NCI-H2029 treated with DMSO at 0.1 percent for 48 hours (cell line): ENCODE measurements at places on chromosomes 5 and 9.

DNA sequence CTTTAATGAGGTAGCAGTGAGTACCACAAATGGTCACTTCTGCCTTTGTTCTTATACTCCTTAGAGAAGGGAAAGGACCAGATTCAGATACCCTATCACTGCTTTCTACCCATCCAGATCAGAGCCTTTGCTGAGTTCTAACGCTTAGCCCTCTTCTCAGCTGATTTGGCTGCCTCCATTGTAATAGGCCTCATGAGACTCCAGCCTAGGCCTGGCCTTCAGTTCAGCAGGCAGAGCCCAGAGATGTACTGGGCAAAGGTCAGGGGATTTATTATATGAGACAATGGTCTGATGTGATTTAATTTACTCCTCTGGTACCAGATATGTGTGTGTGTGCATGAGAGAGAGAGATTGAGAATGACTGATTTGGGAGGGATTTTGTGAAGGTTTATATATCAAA lies 124.7 kb downstream of the GHR start:
- no peak for DNase-seq

GRCh38 chr9:125238127-125238914 lies 2.8 kb downstream of the HSPA5 start:
- DNase-seq = no peak

DNA sequence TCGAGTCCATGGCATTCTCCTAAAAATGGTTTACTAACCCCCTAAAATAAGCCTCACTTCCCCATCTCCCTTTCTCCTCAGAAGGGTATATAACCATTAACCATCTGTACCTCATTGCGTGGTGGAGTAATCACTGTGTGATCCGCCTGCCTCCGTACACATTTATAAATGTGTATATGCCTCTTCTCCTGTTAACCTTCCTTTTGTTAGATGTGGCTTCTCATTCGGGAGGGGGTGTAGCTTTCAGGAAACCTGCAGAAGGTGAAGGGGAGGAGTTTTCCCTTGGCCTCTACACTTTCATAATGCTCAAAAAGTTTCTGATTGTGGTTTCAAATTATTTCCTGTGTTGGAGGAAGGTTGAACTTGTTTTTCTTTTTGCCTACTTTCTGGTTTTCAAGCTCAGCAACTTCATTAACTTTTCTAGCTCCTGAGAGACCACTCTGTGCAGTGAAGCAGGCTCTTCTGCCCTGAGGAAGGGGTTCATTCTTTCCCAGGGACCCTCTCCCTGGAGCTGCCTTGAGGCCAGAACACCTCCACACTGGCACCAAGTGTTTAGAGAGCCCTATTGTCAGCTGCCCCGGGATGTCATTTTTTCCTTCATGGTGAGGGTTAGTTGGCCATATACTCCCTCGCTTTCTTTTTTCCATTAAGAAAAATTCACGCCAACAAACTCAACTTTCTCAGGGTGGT lies 46.9 kb downstream of the RASGRF2 start:
- DNase-seq = no peak

- DNase-seq = no peak
These were observed 36.1 kb upstream of the LPAR1 start for GRCh38 chr9:111074395-111074794.

- no peak for DNase-seq
These were observed 2.8 kb downstream of the UBAP2 start for GRCh38 chr9:34045903-34046302.

GRCh38 chr9:389758-390157 lies 175.1 kb downstream of the DOCK8 start:
- DNase-seq = no peak

GRCh38 chr5:133373121-133373870 lies 239.0 kb downstream of the FSTL4 start:
- no peak for DNase-seq

GRCh38 chr5:135690466-135690865 lies 111.7 kb upstream of the CXCL14 start:
- no peak for DNase-seq

GRCh38 chr5:113213551-113214425 lies 221.0 kb downstream of the TSSK1B start:
- no peak for DNase-seq

GRCh38 chr5:57004800-57005199 lies 52.9 kb upstream of the MIER3 start:
- no peak for DNase-seq

DNA sequence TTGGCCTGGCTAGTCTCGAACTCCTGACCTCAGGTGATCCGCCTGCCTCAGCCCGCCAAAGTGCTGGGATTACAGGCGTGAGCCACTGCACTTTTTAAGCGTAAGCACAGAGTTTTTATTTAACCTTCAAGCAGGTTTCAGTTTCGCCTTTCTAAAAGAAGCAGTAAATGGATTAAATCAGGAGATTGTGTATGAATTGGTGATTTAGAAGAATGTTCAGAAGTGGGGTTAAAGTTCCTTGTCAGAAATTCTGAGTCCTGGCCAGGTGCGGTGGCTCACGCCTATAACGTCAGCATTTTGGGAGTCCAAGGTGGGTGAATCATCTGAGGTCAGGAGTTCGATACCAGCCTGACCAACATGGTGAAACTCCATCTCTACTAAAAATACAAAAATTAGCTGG lies 12.2 kb downstream of the HSPA4 start:
- no peak for DNase-seq

DNA sequence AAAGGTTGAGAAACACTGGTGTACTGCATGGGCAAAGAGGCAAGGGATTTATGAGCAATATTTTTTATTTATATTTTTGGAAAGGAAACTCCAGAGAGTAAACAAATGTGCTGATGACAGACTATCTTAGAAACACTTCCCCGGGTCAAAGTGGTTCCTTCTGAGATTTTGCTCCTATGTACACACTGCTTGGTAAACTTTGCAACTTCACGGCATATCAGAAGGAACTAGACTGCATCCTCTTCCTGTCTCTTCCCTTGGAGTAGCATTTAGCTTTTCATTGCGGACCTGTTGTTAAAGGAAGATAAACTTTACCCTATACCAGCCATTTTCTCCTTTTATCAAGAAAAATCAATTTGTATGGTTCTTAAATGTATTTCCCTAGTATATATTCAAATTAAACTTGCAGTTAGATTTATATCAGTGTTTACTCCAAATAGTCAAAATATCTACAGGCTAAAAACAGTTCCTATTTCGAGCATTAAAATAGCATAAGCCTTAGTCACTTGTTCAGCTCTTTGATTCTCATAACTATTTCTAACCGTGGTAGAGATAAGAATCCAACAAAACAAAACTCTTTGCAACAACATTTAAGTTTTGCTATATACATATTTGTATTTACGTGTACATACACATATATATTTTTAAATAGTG lies 48.0 kb upstream of the LRRC19 start:
- no peak for DNase-seq

DNA sequence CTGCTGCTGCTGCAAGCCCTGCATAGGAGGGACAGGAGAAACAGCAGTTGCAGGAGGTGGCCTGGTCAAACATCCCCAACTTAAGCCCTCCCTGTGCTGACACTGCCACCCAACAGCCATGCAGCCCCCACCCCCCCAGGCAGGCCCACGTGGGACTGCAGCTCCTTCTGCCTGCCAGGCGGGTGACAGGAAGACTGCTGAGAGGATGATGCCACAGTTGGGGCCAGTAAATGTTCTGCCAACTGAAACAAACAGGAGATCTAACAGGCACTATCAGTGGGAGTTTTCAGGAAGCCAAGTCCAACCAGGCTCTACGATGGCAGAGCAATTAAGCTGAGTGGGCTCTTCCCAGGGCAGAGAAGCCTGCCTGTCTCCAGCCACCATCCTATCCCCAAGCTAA lies 31.1 kb downstream of the DIRAS2 start:
- no peak for DNase-seq

- DNase-seq = no peak
These were observed 21.0 kb downstream of the STOM start for GRCh38 chr9:121349009-121349408.

GRCh38 chr5:50888751-50889150 lies 222.3 kb downstream of the PARP8 start:
- no peak for DNase-seq

DNA sequence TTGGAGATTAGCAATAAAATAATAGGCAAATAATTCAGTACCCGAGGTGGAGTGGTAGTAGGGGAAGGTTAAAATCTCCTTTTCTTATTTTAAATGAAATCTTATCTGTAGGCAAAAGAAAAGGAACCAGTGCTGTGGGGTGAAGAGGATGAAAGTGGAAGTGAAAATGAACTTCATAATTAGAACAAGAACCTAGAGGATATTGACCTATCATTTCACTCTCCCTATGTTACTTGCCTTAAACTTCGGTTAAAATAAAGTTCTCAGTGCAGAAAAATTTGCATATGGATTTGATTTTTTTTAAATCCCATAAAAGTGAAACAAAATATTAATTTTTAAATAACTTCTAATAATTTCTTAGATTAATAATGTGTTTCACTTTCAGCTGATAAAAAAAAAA lies 1094.9 kb upstream of the C9orf72 start:
- DNase-seq = no peak

GRCh38 chr9:69393425-69393824 lies 68.4 kb downstream of the ENTREP1 start:
- DNase-seq = no peak

DNA sequence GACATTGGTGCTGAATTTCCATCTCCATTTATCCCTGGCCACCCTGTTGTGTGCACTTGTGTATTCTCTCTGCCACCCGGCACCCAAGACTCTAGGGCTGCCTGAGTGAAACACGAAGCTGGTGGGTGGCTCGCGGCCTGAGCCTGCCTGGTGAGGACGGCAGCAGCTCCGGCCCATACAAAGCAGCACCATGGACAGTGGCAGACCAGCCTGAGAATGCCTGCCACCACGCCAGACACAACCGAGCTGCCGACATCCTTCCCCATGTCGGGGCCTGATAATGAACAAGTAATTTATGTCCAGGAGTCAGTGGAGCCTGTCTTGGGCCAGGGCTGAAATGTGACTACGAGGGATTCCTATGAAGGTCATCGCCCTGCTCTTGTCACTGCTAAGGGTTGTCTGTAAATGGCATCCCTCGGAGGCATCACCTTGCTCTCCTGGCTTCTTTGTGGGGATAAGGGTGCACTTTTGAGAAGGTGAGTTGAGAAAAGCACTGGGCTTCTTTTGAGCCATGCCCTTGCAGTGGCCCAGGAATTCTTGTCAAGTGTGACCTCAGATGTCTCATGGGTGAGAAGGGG lies 175.7 kb downstream of the MELK start:
- DNase-seq = no peak

DNA sequence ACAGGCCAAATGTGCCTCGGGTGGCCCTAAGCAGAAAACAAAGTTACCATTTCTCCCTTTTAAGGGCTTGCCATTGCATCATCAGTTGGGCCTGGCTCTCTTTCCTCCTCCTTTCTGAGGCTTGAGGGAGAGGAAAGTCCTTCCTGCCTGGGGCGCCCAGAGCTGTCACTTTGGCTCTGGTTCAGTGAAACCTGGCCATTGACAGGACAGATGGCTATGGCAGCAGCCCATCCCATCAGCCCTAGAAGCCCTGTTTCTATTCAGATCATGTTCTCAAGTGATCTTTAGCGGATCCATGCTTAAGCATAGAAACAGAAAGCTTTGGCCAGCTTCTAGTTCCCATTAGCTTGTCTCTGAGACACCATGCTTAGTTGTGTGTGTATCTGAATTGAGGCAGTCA lies 293.4 kb downstream of the YTHDC2 start:
- no peak for DNase-seq

DNA sequence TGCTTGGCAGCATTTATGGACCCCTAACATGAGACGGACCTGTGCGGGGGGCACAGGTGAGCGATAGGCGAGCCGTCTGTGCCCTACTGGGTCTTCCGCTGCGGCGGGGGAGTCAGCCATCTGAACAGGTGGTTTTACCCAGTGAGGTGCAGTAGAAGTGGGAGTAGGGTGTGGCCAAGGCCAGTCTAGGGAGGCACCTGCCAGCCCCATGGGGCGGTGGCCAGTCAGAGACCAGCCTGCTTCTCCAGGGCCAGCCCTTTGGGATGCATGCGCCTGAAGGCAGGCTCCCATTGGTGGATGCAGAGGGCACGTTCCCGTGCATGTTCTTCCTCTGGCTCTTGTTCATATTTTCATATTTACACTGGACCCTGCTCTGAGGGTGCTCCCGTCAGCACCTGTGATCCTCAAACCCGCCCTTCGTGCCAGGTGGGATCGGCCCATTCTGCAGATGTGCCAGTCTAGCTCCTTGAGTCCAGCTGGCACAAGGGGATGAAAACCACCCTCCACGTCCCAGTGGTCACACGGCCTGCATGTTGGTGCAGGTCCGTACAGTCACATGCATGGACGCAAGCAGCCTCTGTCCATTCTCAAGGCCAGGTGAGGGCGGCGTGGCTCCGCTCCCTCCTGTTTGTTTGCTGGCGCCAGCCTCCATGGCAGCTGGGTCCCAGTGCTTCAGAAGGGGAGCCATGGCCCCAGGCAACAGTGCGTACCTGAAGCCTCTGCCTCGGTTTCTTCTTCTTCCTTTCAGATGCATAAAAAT lies 9.0 kb downstream of the COL5A1 start:
- no peak for DNase-seq

DNA sequence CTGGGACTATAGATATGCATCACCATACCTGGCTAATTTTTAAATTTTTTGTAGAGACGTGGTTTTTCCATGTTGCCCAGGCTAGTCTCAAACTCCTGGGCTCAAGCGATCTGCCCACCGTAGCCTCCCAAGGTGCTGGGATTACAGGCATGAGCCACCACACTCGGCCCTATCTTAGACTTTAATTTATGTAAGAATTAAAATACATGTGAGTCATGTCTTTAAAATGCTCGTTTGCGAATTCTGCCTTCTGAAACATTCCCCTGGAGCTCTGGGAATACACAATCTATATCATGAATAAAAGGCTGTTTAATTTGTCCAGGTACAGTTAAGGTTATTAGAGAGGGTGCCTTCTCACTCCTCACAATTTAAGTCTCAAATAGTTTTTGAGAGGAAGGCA lies 32.8 kb downstream of the RHOBTB3 start:
- DNase-seq = no peak

GRCh38 chr5:141369994-141370848 lies at the start of gene PCDHGB3:
Gene PCDHGB3 (plus strand): TSS chr5:141370242. CDS start chr5:141370395, 153 bp downstream.
- DNase-seq = no peak

- DNase-seq = no peak
These were observed 915.7 kb downstream of the EFNA5 start for GRCh38 chr5:106755066-106755465.
